ENCODE measurements at places on chromosomes 2 and 18. TPM values are rescaled to one million over a fixed set of nuclear protein-coding genes. Genes with fewer than 3 reads are reported as not detected.

Gene SULT1C4
- total RNA-seq: 47.7 TPM

Gene IL1F10
- total RNA-seq: not detected

Gene RAB17
- 11.9 TPM for total RNA-seq

Gene ANKRD30BL
- total RNA-seq: not detected

Gene PPIG
- 30.6 TPM for total RNA-seq

Gene SLC11A1
- total RNA-seq: 0.05 TPM

DNA sequence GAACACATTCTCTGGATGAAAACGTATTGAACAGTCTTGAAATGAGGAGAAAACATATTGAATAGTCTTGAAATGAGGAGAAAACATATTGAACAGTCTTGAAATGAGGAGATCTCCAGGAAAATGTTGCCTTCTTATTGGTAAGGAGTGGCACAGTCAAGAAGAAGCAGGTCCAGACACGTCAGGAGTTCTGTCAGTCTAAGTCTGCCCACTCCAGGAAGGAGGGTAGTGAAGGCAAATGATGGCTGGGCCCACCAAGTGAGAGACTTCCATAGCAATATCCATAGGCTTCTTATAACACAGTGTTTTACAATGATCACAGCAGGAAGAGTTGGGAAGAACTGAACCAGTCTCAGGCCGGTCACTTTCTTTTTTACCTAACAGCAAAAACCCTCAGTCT lies 316.2 kb downstream of the ETAA1 start:
- DNase-seq: no peak

DNA sequence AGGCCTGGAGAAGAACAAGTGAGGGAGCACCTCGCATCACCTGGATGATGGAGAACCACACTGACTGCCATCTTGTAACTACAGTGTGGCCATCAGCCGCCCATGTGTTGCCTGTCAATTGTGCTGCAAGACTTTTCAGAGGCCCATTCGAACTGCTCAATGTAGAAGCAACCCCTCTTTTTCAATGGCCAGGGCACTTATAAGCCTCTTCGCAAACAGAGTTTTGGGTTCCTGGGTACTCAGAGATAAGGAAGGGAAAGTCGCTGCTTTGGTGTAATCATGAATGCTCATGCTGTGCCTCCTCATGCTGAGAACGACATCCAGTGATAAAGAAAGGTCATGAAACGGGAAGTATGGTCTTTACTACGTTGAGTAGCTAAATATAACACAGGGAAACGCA lies 143.9 kb upstream of the SLC39A10 start:
- DNase-seq: no peak

GRCh38 chr2:32242331-32242730 lies 22.4 kb downstream of the NLRC4 start:
- no peak for DNase-seq

Data from renal cortical epithelial cell (primary cell).